ENCODE measurements at places on chromosomes 3 and 15. TPM values are rescaled to one million over a fixed set of nuclear protein-coding genes. Genes with fewer than 3 reads are reported as not detected.

Gene SLC28A1
- not detected for polyA plus RNA-seq

Gene KCNAB1
- 0.13 TPM for polyA plus RNA-seq

Gene XCR1
- not detected for polyA plus RNA-seq

Gene PTPRG
- not detected for polyA plus RNA-seq

Gene CNTN6
- polyA plus RNA-seq, result not detected

Gene INKA1
- 0.87 TPM for polyA plus RNA-seq

Gene C3orf49
- polyA plus RNA-seq, result not detected

GRCh38 chr3:80771085-80771484, 990.4 kb downstream of the GBE1 start:
- DNase-seq, result no peak
- H3K27me3 ChIP-seq, result no peaks in the 10 kb centered on the region
- no peaks in the 10 kb centered on the region for H3K4me1 ChIP-seq

- H3K36me3 ChIP-seq, result no peaks in the 10 kb centered on the region
- DNase-seq, result no peak
- H3K27me3 ChIP-seq, result no peaks in the 10 kb centered on the region
- H3K27ac ChIP-seq, result peak overlapping the region; percentile 81
These were observed 86.3 kb upstream of the RASGRP1 start for GRCh38 chr15:38650936-38651327.

DNA sequence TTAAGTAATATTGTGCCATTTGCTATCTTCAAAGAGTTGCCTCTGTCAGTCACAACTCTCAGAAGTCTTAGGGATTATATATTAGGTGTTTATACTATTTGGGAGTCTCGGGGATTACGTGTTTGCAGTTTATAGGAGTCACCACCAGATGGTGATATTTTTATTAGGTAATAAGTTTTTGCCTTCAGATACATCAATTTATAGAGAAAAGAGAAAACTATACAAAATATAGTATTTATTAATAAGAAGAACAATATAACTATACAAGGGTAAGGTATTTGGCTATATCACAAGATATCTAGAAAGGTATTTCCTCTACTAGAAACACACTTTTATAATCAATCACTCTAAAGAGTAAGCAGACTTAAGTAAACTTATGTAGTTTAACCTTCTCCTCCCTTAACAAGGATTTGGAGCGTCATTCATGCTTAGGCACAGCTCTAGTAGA, 10.7 kb upstream of the DHX36 start:
- H3K36me3 ChIP-seq, result no peaks in the 10 kb centered on the region
- no peak overlapping the region for H3K4me3 ChIP-seq
- H3K27me3 ChIP-seq, result peaks cover 9% of the 10 kb centered on the region
- no peak for DNase-seq
- no peak overlapping the region for H3K27ac ChIP-seq

DNA sequence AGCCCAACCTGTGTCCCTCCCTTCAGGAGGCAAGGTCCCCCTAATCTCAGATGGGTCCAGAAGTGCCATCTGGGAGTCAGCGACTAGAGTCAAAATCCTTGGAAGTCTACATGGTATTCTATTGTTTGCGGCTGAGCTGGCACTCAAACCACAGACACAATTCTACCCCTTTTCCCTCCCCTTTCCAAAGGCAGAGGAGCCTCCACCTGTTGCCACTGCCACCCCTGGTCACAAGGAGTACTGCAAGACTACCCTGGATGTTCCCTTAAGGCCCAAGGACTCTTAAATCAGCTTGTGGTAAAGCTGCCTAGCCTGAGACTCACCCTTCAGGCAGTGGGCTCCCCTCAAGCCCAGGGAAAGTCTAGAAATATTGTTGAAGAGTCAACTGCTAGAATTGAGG, 4.3 kb upstream of the OR5H6 start:
- DNase-seq, result no peak
- H3K4me1 ChIP-seq, result no peaks in the 10 kb centered on the region
- H3K27me3 ChIP-seq, result no peaks in the 10 kb centered on the region
- no peak overlapping the region for H3K27ac ChIP-seq
- H3K36me3 ChIP-seq, result no peaks in the 10 kb centered on the region

- no peak for DNase-seq
- no peak overlapping the region for H3K27ac ChIP-seq
- H3K4me3 ChIP-seq, result no peak overlapping the region
- H3K36me3 ChIP-seq, result no peaks in the 10 kb centered on the region
These were observed 229.1 kb upstream of the IGF1R start for GRCh38 chr15:98419173-98419780.

DNA sequence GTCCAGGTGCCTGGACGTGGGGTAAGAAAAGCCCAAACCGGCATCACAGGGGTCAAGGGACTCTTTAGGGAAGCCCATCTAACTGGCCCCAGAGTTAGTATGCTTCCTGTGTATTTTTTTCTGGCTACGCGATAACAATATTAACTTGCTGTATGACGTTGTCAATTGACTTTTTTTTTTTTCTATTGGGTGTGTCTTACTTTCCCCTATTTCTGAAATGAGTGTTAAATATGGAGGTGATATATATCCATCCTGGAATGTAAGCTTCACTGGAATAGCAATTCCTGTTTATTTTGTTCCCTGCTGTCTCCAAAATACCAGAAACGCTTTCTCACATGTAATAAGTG, 598 bp upstream of the GMNC start:
- H3K4me1 ChIP-seq, result no peaks in the 10 kb centered on the region
- DNase-seq, result no peak
- H3K36me3 ChIP-seq, result no peaks in the 10 kb centered on the region
- no peak overlapping the region for H3K27ac ChIP-seq

DNA sequence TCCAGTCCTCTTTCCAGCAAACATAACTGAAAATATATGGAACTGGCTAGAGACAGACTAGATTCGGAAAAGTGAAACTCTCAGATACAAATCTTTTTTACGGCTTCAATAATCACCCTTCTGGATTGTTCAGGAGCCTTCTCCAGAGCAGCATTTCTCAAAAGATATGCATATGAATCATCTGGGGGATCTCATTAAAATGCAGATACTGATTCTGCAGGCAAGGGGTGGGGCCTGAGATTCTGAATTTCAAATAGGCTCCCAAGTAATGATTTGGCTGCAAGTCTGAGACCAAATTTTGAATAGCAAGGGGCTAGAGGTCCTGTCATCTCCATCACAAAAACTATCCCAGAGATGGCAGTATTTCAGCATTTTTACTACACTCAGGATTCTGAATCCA, 165.4 kb downstream of the CTNNB1 start:
- H3K4me1 ChIP-seq, result no peaks in the 10 kb centered on the region
- H3K4me3 ChIP-seq, result no peak overlapping the region
- H3K27me3 ChIP-seq, result no peaks in the 10 kb centered on the region

DNA sequence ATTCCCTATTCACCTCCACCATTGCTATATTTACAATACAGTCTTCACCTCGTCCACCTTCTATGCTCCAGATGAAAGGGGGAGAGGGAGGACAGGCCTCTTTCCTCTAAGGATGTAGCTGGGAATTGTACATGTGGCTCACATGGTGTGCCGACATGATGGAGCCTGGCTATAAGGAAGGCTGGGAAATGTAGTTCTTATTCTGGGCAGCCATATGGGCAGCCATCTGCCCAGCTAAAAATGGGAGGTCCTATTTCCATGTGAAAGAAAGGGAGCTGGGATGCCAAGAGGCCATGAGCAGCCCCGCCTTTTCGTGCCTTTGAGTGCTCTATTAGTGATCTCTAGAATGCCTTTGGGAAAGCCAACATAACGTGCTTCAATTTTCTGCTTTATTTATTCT, 27.1 kb upstream of the MGLL start:
- no peaks in the 10 kb centered on the region for H3K36me3 ChIP-seq
- DNase-seq, result no peak
- peaks cover 3% of the 10 kb centered on the region for H3K27me3 ChIP-seq
- no peak overlapping the region for H3K27ac ChIP-seq

DNA sequence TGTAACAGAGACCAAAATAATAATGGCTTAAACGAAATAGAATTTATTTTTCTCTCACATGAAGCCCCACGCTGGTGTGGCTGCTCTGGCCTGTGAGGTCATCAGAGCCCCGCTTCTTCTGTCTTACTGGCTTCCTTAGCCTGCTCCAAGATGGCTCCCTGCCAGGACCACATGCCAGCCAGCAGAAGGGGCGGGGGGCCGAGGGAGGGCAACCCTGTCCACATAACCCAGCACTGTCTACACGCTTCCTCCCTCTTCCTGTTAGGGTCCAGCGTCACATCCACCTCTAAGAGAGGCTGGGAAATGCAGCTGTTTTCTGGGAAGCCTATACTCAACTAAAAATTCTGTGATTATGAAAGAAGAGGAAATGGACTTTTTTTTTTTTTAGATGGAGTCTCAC, 107.9 kb upstream of the DLG1 start:
- no peak for DNase-seq
- H3K27me3 ChIP-seq, result no peaks in the 10 kb centered on the region
- no peaks in the 10 kb centered on the region for H3K36me3 ChIP-seq
- no peak overlapping the region for H3K4me3 ChIP-seq

GRCh38 chr15:31930967-31931366, 99.3 kb upstream of the CHRNA7 start:
- H3K27ac ChIP-seq, result no peak overlapping the region
- H3K36me3 ChIP-seq, result no peaks in the 10 kb centered on the region
- H3K27me3 ChIP-seq, result no peaks in the 10 kb centered on the region

DNA sequence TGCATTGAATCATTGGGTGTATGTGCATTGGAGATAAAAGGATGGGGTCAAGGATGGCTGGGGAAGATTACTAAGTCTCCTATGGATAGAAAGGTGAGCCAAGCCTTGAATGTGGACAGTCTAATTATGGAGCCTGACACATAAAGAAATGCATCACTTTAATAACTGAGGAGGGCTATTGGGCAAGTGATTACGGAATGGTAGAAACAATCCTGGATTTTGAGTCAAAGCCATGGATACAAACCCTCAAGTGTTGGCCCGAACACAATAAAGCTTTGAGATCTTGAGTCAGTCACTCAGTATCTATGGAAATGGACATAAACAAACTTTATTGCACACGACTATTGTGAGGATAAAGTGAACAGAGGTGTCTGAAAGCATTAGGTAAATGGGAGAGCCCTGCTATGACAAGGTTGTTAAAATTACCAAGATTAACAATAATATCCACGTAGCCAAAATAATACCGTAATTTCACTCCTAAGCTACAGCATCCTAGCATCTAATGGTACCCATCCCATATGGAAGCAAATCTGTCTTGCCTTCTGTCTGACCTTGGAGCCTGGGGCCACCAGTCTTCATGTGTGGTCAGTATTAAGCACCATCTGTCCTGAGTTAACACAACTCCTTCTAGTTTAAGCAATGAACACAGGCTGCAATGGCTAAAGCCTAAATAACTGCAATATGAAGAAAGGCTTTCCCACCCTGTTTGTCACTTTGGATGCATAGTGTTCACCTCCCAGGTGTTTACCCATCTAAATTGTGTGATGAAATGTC, 136.9 kb upstream of the PRICKLE2 start:
- DNase-seq, result no peak
- H3K27me3 ChIP-seq, result no peaks in the 10 kb centered on the region
- no peaks in the 10 kb centered on the region for H3K36me3 ChIP-seq
- no peak overlapping the region for H3K27ac ChIP-seq

DNA sequence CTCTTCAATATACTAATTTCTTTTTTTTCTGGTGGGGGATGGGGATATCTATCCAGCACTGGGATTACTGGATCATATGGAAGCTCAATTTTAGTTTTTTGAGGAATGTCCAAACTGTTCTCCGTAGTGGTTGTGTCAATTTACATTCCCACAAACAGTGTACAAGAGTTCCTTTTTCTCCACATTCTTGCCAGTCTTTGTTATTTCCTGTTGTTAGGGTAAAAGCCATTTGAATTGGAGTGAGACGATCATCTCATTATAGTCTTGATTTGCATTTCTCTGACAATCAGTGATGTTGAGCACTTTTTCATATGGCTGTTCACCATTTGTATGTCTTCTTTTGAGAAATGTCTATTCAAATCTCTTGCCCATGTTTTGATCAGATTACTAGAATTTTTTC, 12.8 kb upstream of the WDR49 start:
- no peak overlapping the region for H3K27ac ChIP-seq
- no peak for DNase-seq
- no peaks in the 10 kb centered on the region for H3K27me3 ChIP-seq

- no peak overlapping the region for H3K27ac ChIP-seq
- DNase-seq, result no peak
- no peak overlapping the region for H3K4me3 ChIP-seq
- H3K27me3 ChIP-seq, result peaks cover 9% of the 10 kb centered on the region
- no peaks in the 10 kb centered on the region for H3K4me1 ChIP-seq
These were observed 80.1 kb upstream of the DGKG start for GRCh38 chr3:186442162-186442561.

DNA sequence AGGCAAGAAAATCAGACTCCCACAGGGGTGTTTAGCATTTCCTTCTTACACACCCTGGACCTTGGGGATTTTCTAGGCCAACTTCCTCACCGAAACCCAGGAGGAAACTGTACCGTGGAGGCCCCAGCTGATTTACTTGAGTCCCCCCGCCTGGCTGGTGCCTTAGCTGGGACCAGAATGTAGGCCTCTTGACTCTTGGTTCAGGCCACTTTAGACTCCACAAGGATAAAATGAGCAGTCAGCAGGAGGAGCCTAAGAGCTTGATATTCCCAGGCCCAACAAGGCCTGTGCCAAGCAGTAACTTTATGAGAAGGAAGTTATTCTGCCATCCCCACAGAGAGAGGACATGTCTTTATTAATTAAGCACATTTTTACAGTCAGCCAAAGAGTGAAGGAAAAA, 4.6 kb upstream of the APBA2 start:
- H3K27me3 ChIP-seq, result no peaks in the 10 kb centered on the region
- no peaks in the 10 kb centered on the region for H3K36me3 ChIP-seq
- no peak for DNase-seq
- H3K4me1 ChIP-seq, result peaks cover 3% of the 10 kb centered on the region
- H3K27ac ChIP-seq, result no peak overlapping the region

- no peak for DNase-seq
- H3K27ac ChIP-seq, result no peak overlapping the region
- H3K4me1 ChIP-seq, result peaks cover 15% of the 10 kb centered on the region
- no peaks in the 10 kb centered on the region for H3K36me3 ChIP-seq
These were observed 3.2 kb downstream of the PTPRG start for GRCh38 chr3:61564395-61565059.

DNA sequence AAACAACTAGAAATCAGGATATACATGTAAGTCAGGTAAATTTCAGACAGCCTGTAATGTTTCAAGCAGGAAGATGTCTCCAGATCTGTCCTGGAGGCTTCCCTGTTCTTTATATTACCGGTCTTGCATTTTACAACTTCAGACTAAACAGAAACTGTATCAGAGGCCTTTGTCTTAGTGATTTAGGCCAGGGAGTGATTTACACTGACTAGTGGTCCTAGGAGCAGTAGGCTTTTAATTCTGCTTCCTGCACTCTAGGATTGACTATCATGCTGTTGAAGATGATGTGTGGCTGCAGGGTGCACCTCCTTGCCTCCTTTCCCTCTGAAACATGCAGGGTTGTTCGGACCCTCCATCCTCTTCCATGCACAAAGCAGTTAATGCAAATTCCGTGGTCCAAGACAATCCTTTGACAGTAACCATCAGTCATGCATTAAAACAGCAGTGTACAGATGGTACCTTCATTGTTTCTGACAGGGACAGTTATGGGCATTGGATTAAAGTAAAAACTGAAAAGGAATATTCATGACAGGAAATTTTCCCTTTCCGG, 27.6 kb downstream of the CHRNA7 start:
- H3K27me3 ChIP-seq, result no peaks in the 10 kb centered on the region
- no peak for DNase-seq
- no peak overlapping the region for H3K27ac ChIP-seq

Data from CD4-positive, CD25-positive, alpha-beta regulatory T cell (primary cell).